ENCODE measurements at places on chromosomes 11 and 22.

DNA sequence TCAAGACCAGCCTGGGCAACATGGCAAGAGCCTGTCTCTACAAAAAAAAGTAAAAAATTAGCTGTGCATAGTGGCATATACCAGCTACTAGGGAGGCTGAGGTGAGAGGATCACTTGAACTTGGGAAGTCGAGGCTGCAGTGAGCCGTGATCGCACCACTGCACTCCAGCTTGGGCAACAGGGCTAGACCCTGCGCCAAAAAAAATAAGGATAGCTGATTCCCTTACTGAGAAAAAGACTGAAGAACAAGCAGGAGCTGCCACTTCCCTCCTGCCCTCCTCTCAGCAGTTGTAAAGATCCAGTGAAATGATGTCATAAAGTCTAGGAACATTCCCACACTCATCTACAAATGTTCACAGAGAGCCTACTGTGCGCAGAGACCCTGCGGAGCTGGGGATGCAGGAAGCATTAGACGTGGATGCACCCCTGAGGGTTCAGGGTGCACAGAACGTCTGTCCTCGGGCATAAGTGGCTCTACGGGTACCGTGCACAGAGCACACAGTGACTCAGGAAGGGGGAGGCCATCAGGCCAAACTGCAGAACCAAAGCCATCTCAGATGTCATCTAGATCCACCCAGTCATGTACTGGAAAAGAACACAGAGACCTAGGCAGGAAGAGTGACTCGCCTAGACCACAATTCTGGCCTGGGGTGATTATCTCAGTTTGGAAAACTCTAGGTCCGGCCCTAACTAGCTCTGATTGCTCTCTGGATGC is 11.7 kb downstream of the SEC14L2 start:
- no peak for DNase-seq

DNA sequence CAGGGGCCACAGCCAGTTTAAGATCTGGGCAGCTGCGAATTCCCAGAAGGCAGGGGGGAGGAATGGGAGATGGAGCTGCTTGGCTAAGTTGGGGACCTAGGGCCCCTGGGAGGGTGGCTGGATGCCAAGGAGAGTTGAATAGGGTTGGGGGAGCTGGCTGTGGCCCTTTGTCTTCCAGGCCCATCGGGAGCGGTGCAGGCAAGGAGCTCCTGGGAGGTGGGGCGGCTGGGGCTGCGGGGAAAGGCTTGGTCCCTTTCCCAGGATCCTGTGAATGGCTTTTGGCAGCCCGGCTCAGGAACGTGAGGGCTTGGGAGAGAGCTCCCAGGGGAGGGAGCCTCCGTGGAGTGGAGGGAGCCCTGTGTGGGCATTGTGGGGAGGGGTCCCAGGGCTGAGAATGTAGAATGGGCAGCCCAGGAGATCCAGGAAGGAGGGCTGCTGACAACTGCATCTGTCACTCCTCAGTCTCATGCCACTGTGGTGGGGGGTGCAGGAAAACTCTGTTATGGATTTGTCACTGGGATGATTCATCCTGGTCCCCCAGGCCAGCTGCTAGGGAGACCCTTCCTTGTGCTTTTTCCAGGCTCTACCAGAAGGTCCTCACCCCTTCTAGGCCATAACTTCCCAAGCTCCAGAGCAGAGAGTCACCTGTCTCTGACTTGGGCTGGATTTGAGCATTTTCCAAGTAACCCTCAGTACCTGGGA is 6.0 kb downstream of the FREY1 start:
- DNase-seq: no peak

- no peak for DNase-seq
Measured at GRCh38 chr11:2796091-2796490, 89.5 kb downstream of the CDKN1C start.

GRCh38 chr11:86885311-86885710 is 69.9 kb downstream of the FZD4 start:
- DNase-seq: no peak

GRCh38 chr22:37604875-37605274 is 3.8 kb upstream of the GGA1 start:
- no peak for DNase-seq

GRCh38 chr11:61377461-61378160 is 14.8 kb upstream of the TMEM216 start:
- no peak for DNase-seq

GRCh38 chr11:122190768-122191167 is 74.8 kb upstream of the BLID start:
- no peak for DNase-seq

DNA sequence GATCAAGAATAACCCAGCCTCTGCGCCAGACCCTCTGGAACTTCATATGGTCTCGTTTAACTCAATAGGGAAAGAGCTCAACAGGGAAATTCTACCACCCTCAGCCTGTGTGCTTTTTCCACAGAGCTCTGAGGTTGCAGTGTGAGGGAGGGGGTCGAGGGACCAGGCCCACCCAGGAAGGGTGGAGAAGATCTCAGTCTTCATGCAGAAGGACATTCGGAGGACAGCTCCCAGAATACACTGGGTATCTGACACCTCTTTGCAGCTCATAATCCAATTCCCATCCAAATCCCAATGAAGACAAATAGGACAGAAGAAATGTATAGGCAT is 56.6 kb downstream of the ST14 start:
- DNase-seq: no peak
